Activated CD4-positive, alpha-beta T cell treated with anti-CD3 and anti-CD28 coated beads for 24 hours (primary cell): ENCODE measurements at places on chromosomes 16 and 17.
A peak's percentile ranks its signal among the peaks of the same experiment; 100 is the strongest.

GRCh38 chr17:45096141-45096540 lies 35.0 kb downstream of the NMT1 start:
- DNase-seq: no peak

- DNase-seq: no peak
These were observed 52.8 kb downstream of the USP10 start for GRCh38 chr16:84752600-84752999.

- DNase-seq: peak; percentile 40
These were observed 22.1 kb downstream of the TRIM25 start for GRCh38 chr17:56891751-56892150.

- DNase-seq: no peak
These were observed 223.9 kb downstream of the WWOX start for GRCh38 chr16:78323315-78323714.

- no peak for DNase-seq
These were observed 148.3 kb downstream of the KATNIP start for GRCh38 chr16:27698266-27698665.

DNA sequence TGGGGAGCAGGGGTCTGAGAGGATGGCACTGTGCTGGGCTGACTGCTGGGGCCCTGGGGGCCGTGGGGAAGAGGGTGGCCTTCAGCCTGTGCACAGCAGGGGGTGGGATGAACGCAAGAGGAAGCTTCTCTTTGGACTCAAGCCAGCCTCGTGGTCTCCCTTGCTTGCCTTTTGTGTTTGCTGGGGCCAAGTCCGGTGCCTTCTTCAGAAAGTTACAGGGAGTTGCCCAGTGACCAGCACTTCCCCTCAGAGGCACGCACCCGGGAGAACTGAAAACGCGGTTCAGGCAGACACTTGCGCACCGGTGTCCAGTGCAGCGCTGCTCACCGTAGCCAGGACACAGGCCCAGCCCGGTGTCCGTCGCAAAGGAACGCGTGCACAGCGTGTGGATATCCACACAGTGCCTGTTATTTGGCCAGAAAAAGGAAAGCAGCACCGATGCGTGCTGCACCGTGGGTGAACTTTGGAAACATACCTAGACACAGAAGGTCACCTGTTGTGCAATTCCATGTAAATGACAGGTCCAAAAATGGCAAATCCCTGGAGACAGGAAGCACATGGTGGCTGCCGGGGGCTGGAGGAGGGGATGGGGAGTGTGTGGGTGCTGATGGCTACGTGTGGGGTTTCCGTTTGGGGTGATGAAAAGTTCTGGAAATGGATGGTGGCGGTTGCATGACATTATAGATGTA lies 29.4 kb upstream of the NUDT16L1 start:
- DNase-seq: no peak

DNA sequence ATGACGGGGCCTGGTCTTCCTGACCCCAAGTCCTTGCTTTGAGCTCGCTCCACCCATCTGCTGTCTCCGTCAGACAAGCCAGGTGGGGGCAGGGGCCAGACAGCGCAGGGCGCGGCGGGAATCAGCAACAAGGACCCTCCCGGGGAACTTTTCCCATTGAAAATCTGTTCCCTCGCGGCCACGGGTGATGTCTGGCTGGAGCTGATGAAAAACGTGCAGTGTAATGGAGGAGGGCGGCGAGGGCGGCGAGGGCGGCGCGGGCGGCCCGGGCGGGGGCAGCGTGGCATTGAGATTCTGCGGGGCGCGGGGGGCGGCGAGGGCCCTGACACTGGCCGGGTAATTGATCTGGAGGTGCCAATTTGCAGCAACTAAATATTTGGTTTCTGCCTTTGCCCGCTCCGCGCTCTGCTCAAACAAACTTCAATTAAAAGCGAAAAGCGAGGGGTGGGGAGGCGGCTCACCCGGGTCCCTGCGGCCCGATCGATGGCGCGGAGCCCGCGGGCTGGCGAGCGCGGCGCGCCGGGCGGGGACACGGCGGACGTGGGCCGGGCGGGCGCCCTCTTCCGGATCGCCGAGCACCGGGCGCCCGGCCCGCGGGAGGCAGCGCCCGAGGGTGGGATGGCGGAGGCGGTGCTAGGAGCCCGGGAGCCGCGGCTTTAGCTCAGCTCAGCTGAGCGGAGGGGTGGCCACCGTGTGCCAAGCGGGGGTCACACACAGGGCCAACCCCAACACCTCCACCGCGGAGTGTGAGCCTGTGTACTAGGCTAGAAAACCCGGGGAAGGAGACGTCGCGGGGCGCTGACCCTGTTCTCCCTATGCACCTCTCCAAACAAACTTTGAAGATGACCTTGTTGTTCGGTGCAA lies 32.4 kb downstream of the DCAKD start:
- no peak for DNase-seq

GRCh38 chr17:21389394-21389793 lies 13.2 kb downstream of the KCNJ12 start:
- DNase-seq: no peak

- no peak for DNase-seq
These were observed 187.6 kb downstream of the KATNIP start for GRCh38 chr16:27737513-27737912.

DNA sequence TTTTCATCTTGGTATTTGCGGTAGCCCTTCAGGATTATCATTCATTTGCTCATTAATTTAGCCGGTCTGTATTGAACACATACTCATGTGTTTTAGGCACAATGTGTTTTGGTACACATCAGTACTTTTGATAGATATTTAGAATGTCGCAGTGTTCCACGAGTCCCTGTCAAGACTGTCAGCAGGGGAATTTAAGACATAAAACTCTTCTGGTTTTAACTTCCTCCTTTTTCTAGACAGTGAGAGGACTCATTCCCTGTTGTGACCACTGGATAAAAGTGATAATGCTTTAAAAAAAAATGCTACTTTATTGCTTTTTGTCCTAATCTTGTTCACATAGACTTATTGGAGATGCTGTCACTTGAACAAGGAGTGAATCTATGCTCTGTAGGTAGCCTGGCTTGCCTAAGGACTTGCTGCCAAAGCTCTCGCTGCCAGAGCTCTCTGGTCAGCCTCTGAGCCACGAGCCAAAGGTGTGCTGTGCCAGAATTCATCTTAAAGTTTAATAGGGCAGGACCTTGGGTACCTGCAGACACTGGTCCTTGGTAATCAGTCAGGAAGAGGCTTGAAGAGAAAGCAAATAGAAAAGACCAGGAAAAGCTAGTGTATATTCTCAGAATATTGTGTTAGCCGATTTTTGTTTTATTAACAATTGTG lies 5.4 kb downstream of the DCAF7 start:
- DNase-seq: no peak

DNA sequence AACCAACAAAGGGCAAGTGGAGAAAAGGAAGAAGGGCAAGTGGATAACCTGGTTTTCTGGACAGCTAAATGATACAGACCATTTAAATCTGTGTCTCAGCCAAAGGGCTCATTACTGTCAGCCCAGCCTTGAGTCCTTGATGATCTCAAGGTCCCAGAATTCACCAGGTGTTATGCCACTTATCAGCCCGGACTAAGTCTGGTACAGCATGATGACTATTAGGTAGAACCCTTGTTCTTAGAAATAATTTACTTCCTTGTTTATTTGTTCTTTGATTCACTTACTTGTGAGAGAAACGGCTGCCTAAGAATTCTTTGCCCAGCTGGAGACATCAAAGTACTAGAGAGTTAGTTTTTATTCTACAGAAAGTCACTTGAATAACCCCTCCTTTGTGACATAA lies 3.5 kb downstream of the PDILT start:
- no peak for DNase-seq

DNA sequence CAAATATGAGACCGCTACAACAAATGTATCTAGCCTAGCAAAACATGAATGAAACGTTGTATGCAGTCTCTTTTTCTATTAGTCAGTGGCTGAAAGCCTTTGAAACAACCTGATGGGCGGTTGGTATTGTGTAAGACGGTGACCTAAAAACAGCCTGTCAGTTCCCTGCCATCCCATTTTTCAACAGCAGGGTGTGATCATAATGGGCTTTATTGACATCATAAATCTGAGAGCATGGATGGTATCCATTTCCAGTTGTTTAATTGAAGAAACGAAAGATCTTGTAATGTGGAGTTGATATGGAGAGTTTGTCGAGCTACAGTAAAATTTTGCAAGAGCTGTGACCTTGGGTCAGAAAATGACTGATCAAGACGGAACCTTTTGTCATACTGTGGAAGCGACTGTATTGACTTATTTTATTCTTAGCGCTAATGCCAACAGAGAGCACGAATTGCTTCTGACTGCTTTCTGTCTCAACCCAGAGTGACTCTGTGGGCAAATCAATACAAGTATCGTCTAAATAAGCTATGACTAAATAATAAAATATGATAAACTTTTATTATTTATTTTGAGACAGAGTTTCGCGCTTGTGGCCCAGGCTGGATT lies 12.3 kb upstream of the MEIOB start:
- DNase-seq: no peak

- no peak for DNase-seq
These were observed 56.1 kb upstream of the PMFBP1 start for GRCh38 chr16:72228014-72228413.

- DNase-seq: no peak
These were observed 230.9 kb downstream of the MRTFB start for GRCh38 chr16:14302031-14302398.

DNA sequence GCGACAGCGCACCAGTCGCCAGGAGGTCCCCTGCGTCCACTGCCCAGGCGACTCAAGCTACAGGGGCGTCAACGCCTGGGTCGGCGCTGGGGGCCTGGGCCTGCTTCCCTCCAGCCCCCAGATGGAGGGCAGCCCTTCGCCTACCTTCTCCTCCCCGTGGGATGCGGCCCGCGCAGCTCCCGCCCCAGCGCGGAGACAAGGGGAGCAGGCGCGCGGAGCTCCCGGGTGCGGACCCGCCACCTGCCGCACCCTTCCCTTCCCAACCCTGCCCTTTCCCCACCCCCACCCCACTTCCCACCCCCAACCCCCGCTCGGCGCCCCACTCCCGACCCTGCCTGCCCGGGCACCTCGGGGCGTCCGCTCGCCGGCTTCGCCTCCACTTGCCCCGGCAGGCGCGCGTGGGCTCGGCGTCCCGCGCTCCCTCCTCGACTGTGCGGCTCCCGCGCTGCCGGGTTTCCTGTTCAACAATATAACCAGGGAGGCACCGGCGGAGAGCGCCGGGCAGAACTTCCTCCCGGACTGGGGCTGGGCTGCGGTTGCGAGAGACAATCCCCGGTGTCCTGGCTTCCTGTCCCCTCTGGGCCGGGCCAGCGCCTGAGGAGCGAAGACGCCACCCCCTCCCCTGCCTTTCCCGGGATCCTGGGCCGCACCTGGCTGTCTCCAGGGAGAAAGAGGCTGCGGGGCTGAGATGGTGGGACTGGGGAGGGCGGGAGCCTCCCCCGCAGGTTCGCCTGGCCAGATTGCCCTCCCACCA lies at the start of gene ARHGAP27:
Gene ARHGAP27 (minus strand): TSS at position 466 of the 754 bp plus-strand sequence. CDS start 2,591 bp downstream, outside the sequence.
- no peak for DNase-seq

GRCh38 chr17:50328363-50329325 lies 17.3 kb upstream of the XYLT2 start:
- no peak for DNase-seq

DNA sequence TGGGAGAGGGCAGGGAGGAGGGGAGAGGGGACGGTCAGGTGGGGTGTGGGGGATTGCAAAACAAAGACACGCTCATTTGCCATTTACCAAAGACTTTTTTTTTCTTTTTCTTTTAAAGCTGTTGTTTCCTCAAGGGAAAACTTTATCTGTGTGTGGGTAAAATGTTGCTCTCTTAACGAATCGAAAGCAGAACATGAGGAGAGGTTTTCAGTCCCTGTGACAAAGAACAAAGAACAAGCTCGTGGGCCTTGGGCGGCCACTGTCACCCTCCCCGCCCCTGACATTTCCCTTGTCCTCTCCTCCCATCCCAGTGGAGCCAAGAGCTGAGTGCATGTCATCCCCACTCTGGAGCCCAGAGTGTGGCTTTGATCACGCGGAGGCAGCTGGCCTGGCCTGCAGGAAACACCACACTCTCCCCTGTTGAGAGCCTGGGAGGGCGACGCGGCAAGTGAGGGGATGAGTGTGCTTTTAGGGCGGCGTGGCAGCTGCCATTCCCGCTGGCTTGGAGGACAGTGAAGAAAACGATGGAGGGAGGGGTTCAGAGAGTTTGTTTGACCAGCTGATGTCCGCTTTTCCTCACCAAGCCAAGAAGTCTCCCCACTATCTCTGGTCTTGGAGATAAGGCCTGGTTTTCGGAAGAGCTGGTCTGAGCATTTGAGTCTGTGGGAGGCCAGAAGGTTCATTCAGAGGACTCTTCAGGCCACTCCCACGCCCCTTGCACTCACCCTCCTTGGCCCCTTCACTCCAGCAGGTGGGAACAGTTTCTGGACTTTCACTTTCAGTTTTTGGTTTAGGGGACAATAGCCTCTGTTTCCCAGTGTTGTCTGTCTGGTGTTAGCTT lies 11.4 kb downstream of the CCR7 start:
- no peak for DNase-seq

- no peak for DNase-seq
These were observed 12.6 kb upstream of the XYLT1 start for GRCh38 chr16:17483351-17483750.

GRCh38 chr16:54931120-54932014 lies 702 bp downstream of the IRX5 start:
- DNase-seq: no peak
